ENCODE measurements at places on chromosomes 3 and 15. TPM values are rescaled to one million over a fixed set of nuclear protein-coding genes. Genes with fewer than 3 reads are reported as not detected.

Gene STX19
- not detected for total RNA-seq

Gene STRIT1
- total RNA-seq = not detected

Gene ADAMTS17
- 5.1 TPM for total RNA-seq

Gene NUSAP1
- 204 TPM for total RNA-seq

Gene SI
- not detected for total RNA-seq

Gene FBN1
- 73.7 TPM for total RNA-seq

Gene SCG3
- 0.86 TPM for total RNA-seq

Gene B3GALNT1
- total RNA-seq = 28.4 TPM

Gene LSM3
- 22.3 TPM for total RNA-seq

Gene SUMF1
- 17.8 TPM for total RNA-seq

Gene CRTAP
- total RNA-seq = 72.1 TPM

Gene FGF12
- total RNA-seq = 0.69 TPM

Gene FBXW12
- total RNA-seq = not detected

Gene LRRN1
- not detected for total RNA-seq

Data from Daoy (cell line).